ENCODE measurements at places on chromosomes 2 and 18. TPM values are rescaled to one million over a fixed set of nuclear protein-coding genes. Genes with fewer than 3 reads are reported as not detected.
A peak's percentile ranks its signal among the peaks of the same experiment; 100 is the strongest.

- H3K27me3 ChIP-seq: no peaks in the 10 kb centered on the region
- DNase-seq: no peak
- H3K4me1 ChIP-seq: peaks cover 44% of the 10 kb centered on the region
- peak overlapping the region; percentile 99 for H3K27ac ChIP-seq
Measured at GRCh38 chr2:237626813-237627440, 460 bp upstream of the LRRFIP1 start.

DNA sequence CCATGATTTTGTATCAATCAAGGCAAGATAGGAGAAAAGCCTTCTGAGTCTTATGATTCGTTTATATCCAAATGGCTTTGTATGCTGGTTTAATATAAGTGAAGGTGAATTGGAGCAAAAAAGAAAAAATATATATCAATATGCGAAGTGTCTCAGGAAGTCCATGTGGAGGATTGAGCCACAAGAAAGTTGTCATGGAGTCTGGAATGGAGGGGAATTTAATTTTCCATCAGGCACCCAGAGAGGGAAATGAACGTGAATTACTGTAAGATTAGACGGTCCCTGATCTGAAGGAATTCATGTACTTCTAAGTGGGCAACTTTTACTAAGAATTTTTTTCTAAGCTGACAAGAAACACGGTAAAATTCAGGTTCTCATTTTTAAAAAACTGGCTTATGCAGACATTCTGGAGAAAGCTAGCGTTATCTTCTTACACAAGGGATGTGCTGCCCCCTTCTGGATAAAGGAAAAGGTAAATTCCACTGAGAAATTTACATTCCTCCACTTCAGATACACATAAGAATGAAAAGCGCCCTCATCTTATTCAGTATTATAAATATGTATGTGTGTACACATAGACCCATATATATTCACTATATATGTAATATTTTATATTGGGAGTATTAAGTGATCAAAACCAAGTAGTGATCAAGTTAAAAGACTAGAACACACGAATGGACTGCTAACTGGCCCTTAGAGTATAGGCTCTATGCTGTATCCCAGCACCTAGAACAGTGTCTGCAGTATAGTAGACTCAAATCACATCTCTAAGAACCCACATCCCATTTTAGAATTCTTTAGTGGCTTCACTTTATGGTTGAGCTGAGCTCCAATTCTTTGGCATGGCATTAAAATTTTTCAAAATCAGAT is 289.0 kb upstream of the TFPI start:
- DNase-seq: no peak
- H3K4me3 ChIP-seq: no peak overlapping the region
- H3K36me3 ChIP-seq: no peaks in the 10 kb centered on the region
- H3K4me1 ChIP-seq: peaks cover 4% of the 10 kb centered on the region

- H3K36me3 ChIP-seq: no peaks in the 10 kb centered on the region
- no peaks in the 10 kb centered on the region for H3K27me3 ChIP-seq
- peaks cover 28% of the 10 kb centered on the region for H3K4me1 ChIP-seq
- no peak for DNase-seq
Measured at GRCh38 chr2:159052157-159052601, 83.7 kb downstream of the TANC1 start.

CD207 gene
- total RNA-seq: not detected

DCDC2C gene
- 2.4 TPM for total RNA-seq

FAM161A gene
- not detected for total RNA-seq

Data from ascending aorta (tissue), 2 donors.